ENCODE measurements at places on chromosomes 2 and 18.

- no peak for DNase-seq
Measured at GRCh38 chr2:187481543-187481942, 33.5 kb upstream of the CALCRL start.

GRCh38 chr2:223647258-223647952 lies 45.2 kb upstream of the SCG2 start:
- DNase-seq: no peak

GRCh38 chr2:143808166-143808565 lies 678.9 kb downstream of the ARHGAP15 start:
- no peak for DNase-seq

DNA sequence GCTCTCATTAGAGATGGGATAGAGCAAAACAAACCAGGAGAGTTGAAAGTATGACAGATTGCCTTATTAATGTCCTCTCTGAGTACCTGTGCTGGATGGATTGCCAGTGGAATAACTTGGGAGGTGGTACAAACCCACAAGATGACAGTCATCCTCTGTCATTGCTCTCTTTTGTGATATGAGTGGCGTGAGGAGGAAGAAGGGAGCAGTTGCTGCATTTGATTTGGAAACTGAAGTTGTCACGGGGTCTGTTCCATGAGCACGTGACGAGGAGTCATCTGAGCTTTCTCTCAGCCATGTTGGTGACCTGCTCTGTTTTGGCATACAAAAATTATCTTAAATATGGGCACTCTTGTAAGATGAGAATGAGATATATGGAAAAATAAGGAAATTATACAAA lies 204.9 kb downstream of the FAM210A start:
- DNase-seq: no peak

- peak; percentile 36 for DNase-seq
Measured at GRCh38 chr2:69544951-69545350, 98.6 kb downstream of the AAK1 start.

DNA sequence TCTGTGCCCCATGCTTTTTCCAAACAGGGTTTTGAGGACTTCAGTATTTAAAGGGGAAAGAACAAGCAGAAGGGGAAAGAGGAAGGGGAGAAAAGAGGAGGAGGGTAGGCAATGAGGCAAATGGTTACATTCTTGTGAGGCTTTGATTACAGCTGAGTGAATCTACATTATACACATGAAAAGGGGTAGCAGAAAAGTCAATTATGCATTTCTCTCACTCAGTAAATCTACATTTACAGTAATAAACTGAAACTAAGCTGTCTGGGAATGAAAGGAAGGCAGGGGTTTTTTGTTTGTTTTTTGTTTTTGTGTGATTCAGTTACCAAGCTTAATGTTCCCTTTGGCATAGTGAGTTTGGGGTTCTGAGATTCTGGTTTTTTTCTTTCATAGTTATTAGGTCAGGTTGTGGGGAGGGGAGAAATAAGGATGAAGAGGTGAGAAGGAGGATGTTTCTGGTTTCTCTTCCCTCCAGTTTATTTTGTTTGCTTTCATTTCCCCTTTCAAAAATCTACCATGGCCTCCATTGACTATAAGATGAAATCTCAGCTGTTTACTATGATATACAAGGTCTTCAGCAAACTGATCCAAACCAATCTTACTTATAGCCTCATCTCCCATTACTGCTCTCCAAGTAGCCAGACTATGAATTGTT lies 18.7 kb downstream of the C18orf63 start:
- DNase-seq: no peak

Measured in muscle of back (tissue), 13 donors.